ENCODE measurements at places on chromosomes 16 and 17. TPM values are rescaled to one million over a fixed set of nuclear protein-coding genes. Genes with fewer than 3 reads are reported as not detected.

DNA sequence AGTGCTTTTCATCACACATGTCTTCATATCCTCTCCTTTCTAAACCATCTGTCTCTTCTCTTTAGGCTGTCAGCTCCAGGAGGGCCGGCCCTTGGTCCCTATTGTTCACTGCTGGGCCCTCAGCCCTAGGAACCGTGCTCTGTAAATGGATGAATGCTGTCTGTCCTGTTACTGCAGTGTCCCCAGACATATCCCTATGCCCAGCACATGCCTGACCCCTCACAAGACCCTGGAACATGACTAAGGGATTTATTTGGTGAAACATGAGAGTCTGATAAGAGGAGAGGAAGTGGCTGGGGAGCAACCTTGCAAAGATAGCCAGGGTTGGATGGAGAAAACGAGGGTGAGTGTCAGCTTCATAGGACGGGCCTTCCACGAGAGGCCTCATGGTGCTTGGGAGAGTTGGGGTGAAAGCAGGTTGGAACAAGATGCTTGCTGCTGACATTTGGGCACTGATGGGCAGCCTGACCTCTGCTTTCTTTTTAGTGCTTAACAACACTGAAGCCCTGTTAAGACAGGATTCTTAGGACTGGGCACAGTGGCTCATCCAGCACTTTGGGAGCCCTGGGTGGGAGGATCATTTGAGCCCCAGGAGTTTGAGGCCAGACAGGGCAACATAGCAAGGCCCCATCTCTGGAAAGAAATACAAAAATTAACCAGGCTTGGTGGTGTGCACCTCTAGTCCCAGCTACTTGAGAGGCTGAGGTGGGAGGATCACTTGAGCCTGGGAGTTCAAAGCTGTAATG lies 39.0 kb downstream of the ABCC1 start:
- H3K4me3 ChIP-seq: no peak overlapping the region
- H3K36me3 ChIP-seq: no peaks in the 10 kb centered on the region
- no peak for DNase-seq
- H3K27me3 ChIP-seq: no peaks in the 10 kb centered on the region
- peaks cover 18% of the 10 kb centered on the region for H3K4me1 ChIP-seq

TEX14 gene
- 1.0 TPM for total RNA-seq

CUEDC1 gene
- 48.6 TPM for total RNA-seq

ANKFN1 gene
- 2.9 TPM for total RNA-seq

DNA sequence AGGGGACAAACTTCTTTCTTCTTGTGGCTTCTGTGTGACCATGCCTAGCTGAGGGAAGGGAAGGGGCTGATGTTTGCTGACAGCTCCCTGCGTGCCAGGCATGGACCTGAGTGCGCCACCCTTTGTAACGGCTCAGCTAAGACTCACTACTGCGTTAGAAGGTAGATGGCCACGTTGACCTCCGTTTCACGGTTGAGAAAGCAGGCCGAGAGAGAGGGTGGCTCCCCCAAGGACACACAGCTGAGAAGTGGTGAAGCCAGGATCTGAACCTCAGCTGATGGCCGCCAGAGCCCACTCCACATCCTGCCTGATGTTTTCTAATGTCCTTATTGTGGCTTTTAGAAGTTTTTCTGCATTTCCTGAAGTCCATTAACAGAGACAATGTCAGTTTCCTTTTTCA lies 45.1 kb downstream of the RGS9 start:
- DNase-seq: no peak
- no peak overlapping the region for H3K27ac ChIP-seq
- H3K27me3 ChIP-seq: no peaks in the 10 kb centered on the region

DNA sequence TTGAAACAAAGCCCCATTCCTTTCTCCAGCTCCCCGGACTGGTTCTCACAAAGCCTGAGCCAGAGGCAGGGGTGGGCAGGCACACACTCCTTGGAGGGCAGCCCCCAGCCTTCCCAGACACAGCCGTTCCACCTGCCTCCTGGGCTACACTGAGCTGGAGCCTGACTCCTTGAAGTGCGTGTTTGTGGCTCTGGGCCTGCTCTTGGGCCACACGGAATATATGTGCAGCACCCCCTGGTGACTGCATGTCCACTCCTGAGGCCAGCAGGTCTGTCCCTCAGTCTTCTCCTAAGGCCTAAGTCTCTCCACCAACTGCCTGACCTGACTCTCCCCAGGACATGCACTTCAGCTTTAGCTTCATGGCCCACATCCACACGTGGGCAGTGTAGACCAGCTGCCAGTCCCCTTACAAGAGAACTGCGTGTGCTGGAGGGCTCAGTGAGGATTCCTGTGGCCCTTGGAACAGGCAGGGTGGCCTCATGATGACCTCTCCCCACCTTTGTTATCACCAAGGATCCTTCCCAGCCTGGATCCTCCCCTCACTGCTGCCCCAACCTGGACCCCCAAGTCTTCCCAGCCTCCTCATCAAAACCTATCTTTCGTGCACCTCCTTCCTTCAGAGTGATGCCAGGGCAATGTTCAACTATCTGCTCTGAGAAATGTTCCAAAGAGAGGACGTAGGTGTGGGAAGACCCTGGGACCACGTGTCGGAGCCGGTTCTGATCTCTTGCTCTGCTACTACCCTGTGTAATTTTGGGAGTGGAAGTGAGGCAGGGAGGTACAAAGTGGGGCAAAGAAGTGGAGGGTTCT lies 12.4 kb upstream of the SLC6A2 start:
- no peaks in the 10 kb centered on the region for H3K36me3 ChIP-seq
- no peaks in the 10 kb centered on the region for H3K4me1 ChIP-seq
- no peak overlapping the region for H3K27ac ChIP-seq
- no peaks in the 10 kb centered on the region for H3K27me3 ChIP-seq
- H3K4me3 ChIP-seq: no peak overlapping the region

DNA sequence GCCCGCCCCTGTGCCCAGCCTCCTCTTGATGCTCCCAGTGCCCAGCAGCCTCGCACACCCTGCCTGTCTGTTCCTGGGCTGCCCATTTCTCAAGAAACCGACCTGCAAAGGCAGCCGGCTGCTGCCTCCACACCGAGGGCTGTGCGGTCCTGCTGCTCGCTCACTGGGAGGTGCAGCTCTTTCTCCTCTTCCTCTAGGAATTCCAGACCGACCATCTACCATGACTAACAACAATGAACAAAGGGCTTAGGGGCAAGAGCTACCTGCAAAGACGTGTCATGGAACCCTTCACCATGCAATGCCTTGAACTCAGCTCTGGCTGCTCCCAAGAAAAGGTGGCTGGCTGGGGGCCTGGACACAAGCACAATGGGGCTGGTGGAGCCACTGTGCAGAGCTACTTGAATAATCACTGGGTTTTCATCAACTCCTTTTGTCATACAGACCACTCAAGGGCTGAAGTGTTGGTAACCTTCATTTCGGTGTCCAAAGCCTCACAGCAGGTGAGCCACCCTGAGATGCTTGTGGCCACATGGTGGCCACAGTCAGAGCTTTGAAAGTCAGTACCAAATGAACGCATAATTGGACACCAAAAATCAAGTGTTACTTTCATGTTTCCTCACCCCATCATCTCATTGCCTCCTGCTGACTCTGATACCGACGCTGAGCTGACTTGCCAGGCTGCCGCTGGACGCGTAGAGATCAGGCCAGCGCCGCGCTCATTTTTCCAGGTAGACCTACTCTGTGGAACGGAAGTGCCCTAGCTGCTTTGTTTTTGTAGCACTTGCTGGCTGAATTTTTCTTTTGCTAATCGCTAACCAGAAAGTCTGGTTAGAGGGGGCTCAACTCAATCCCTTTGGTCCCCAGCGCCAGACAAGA lies 19.8 kb downstream of the CYB561 start:
- H3K4me1 ChIP-seq: peaks cover 12% of the 10 kb centered on the region
- H3K27ac ChIP-seq: no peak overlapping the region
- no peak overlapping the region for H3K4me3 ChIP-seq
- no peak for DNase-seq
- peaks cover 7% of the 10 kb centered on the region for H3K36me3 ChIP-seq
- no peaks in the 10 kb centered on the region for H3K27me3 ChIP-seq

GRCh38 chr16:56997931-56998330 lies 8.6 kb downstream of the NLRC5 start:
- H3K4me3 ChIP-seq: no peak overlapping the region
- H3K36me3 ChIP-seq: peaks cover 2% of the 10 kb centered on the region
- H3K27me3 ChIP-seq: no peaks in the 10 kb centered on the region
- no peak overlapping the region for H3K27ac ChIP-seq

HOXB2 gene
- 5.8 TPM for total RNA-seq

SDR42E2 gene
- 0.22 TPM for total RNA-seq

PIK3R6 gene
- 1.9 TPM for total RNA-seq

DNA sequence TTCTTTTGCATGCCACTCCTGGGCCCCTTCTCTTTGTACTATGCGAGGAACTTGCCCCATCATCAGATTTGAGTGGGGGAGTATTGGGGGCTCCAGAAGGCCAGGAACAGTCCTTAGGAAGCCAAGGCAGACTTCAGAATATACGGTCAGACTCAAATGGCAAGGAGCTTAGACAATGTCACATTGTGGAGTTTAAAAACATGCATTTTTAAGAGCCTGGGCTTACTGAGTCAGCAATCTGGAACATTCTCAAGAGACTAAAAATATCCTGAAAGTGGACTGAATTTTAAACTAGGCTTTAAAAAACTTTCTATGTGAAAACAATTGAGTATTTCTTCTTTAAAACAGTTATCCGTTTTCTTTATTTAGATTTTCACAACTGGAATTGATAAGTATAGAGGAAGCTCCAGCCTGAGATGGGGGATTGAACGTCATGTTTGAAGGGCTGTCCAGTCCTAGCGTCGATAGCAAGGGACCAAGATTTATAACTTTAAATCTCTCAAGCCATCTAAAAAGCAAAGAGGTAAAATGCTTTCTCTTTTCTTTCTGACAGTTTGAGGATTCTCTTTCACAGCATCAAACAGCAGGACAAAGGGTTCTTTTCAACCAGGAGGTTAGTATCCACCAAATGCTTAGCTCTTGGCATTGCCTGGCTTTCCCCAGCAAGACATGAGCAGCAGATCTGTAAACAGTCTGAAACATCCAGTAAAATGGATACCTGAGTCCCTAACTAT lies 45.8 kb upstream of the CDRT4 start:
- H3K4me3 ChIP-seq: no peak overlapping the region
- DNase-seq: no peak
- H3K27ac ChIP-seq: peak overlapping the region; percentile 24
- peaks cover 17% of the 10 kb centered on the region for H3K4me1 ChIP-seq

GRCh38 chr17:78448356-78448993 lies 70.0 kb downstream of the PGS1 start:
- H3K27ac ChIP-seq: no peak overlapping the region
- no peaks in the 10 kb centered on the region for H3K4me1 ChIP-seq
- H3K27me3 ChIP-seq: no peaks in the 10 kb centered on the region
- no peak for DNase-seq
- H3K36me3 ChIP-seq: no peaks in the 10 kb centered on the region

GRCh38 chr17:49490276-49490675 lies 4.8 kb upstream of the NGFR start:
- no peaks in the 10 kb centered on the region for H3K36me3 ChIP-seq
- no peak overlapping the region for H3K27ac ChIP-seq
- H3K27me3 ChIP-seq: no peaks in the 10 kb centered on the region
- H3K4me3 ChIP-seq: no peak overlapping the region

DNA sequence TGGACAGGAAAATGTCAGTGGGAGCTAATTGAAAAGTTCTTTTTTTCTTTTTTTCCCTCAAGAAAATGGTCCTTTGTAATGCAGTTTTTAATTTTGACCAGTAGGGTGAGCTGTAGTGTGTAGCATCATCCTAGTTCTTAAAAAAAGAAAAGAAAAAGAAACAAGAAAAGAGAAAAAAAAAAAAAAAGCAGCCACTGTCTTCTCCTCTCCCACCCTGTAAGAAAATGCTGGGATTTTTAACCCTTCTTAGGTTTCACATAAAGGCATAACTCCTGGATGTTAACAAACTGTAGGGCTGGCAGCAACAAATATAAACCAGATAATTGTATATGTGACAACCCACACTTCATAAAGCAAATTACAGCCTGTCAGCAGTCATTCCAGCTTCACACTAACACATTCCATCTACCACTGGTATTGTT lies 78.1 kb downstream of the SKAP1 start:
- no peak overlapping the region for H3K4me3 ChIP-seq
- no peak for DNase-seq
- no peaks in the 10 kb centered on the region for H3K27me3 ChIP-seq
- no peaks in the 10 kb centered on the region for H3K36me3 ChIP-seq
- H3K27ac ChIP-seq: no peak overlapping the region

DNA sequence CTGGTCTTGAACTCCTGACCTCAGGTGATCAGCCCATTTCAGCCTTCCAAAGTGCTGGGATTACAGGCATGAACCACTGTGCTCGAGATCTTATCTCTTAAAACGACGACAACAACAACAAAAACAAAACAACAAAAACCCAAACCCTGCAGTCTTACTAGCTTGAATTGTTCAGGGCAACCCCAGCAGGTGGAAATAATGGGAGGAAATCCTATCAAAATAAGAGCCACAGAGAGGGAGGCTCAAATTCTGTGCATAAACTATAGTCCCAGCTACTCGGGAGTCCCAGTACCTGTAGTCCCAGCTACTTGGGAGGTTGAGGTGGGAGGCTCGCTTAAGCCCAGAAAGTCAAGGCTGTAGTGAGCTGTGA lies 16.5 kb upstream of the ATP6V0A1 start:
- no peak overlapping the region for H3K4me3 ChIP-seq
- peaks cover 15% of the 10 kb centered on the region for H3K4me1 ChIP-seq
- H3K27me3 ChIP-seq: no peaks in the 10 kb centered on the region
- no peaks in the 10 kb centered on the region for H3K36me3 ChIP-seq

TRPV3 gene
- 0.84 TPM for total RNA-seq

PLLP gene
- 80.4 TPM for total RNA-seq

DNA sequence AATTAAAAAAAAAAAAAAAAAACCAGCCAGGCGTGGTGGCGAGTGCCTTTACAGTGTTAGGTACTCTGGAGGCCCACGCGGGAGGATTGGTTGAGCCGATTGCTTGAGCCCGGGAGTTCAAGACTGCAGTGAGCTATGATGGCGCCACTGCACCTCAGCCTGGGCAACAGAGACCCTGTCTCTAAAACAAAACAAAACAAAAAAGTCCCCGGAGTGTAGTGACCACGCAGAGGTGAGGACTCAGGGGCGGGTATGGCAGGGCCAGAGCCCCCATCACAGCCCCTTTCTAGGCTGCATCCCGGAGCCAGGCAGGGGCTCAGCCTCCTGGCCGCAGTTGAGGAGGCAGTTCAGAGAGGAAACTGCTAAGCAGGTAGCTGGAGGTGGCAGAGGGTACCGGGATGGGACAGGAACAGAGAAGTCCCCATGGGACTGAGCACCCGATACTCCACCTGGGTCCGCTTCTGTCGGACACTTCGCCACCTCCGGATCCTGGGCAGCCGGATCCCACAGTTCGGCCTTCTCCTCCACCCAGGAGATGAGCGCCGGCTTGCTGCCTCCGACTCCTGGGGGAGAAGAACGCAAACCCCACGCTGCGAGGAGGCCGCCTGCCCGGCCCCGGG lies 800 bp downstream of the ZNF747 start:
- peak overlapping the region; percentile 96 for H3K27ac ChIP-seq
- peaks cover 10% of the 10 kb centered on the region for H3K36me3 ChIP-seq
- no peak for DNase-seq

PLA2G10 gene
- 4.2 TPM for total RNA-seq

DNA sequence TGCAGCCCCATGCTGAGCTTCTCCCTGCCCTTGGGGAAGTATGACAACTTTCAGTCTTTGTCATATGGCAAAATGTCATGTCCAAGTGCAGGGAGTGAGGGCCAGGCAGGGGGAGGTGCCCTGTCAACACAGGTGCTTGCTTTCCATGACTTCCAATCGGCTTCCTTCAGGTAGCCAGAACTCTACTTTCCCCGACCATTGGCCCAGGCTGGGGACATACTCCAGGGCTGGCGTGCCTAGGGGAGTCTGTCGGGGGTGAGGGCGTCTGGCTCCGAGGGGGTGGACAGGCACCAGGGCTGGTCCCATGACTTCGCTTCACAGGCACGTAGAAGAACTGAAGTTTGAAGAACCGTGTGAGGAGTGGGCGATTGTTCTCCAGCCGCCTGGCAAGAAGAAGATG lies 19.8 kb upstream of the PIK3R6 start:
- peaks cover 6% of the 10 kb centered on the region for H3K36me3 ChIP-seq
- H3K4me3 ChIP-seq: no peak overlapping the region
- DNase-seq: no peak
- H3K27ac ChIP-seq: no peak overlapping the region
- no peaks in the 10 kb centered on the region for H3K27me3 ChIP-seq

NGFR gene
- 2.0 TPM for total RNA-seq

PROCA1 gene
- total RNA-seq: 1.3 TPM
